CD14-positive monocyte (primary cell): ENCODE measurements at places on chromosomes 16 and 17.

DNA sequence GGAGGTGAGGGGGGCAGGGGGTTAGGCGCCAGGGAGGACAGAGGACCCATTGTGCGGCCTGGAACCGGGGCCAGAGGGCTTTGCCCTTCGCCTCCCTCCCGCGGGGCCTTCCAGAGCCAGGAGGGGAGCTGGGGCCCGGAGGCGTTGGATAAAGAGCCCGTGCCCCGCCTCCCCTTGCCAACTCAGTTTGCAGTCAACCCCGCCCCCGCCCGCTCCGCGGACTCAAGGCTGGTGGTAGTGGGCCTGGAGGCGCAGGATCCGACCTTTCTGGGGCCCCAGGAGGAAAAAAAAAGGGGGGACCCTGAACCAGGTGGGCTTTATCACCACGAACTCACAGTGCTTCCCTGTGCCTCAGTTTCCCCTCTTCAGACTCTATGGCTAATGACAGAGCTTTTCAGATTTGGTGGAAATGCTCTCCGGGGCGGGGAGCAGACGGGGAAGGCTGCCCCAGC, 2.0 kb upstream of the SPHK1 start:
- peak; percentile 51 for DNase-seq

DNA sequence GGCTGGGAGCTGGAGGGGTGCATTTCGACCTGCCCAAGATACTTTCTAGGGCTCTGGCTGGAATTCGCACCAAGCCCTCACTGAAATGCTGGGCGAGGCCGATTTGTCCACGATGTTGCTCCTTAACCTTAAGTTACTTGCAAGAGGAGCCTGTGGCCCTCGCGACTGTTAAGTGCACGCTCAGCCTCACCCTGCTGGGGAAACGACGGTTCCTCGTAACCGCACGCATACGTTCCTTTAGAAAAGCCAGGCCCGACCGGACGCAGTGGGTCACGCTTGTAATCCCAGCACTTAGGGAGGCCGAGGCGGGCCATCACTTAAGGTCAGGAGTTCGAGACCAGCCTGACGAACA, 607 bp upstream of the NCOR1 start:
- DNase-seq, result peak; percentile 11

GRCh38 chr17:39150104-39150634, 1.3 kb downstream of the PLXDC1 start:
- DNase-seq, result no peak

DNA sequence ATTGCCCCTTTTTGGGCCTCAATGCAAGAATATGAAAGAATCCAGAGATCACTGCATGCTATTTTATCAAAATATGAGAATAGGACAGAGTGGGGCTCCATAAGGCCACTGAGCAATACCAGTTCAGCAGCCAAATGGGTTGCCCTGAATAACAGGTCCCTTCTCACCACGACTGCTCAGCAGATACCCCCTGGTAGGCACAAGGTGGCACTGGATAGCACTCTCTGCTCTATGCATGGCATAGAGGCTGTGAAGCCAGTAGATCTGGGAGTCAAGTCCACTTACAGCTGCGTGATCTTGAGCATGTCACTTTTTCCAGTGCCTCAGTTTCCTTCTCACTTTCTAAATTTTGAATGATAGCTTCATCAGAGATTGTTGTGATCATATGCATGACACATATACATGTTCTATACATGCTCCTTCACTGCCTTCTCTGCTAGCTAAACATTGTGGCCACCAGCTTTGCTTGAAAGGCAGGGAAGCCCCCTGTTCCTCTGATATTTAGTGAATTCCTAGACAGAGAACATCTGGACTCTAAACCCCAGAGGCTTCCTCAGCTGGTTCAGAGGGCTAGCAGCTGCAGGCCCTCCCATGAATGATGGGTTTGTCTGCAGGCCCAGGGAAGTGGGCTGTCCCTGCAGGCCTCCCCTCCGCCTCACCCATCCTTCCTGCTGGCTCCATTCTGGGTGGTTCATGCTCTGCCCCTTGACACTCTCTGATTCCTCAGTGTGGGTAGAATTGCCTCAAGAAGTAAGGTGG, 84.9 kb upstream of the ASIC2 start:
- DNase-seq, result no peak

GRCh38 chr17:6019959-6020358, 50.2 kb upstream of the WSCD1 start:
- DNase-seq, result no peak

DNA sequence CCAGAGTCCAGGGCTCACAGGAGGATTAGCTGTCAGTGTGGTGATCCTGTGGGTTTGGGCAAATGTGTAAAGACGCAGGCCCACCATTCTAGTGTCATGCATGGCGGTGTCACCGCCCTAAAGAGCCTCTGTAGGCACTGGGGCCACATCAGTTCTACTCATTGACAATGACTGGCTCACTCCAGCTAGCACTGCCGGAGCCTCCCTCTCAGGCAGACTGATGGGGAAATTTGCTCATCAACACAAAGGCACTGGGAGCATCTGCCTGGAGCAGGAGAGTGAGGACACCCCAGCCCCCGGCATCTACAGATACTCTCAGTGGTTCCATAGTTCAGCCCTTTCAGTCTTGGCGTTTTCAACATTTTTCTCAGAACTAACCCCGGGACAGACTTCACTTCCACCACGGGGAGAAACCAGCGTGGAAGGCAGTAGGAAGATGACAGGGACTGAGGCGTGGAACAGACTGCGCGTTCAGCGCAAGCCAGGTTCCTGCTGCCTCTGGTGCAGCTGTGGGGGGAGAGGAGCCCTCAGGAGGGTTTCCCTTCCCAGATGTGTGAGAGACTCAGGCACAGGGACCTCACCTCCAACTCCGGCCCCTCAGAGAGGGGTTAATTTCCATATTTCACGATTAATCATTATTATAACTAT, 256.6 kb downstream of the RBFOX3 start:
- DNase-seq, result no peak
